ENCODE measurements at places on chromosomes 4 and X. TPM values are rescaled to one million over a fixed set of nuclear protein-coding genes. Genes with fewer than 3 reads are reported as not detected.

- DNase-seq: no peak
Observed at GRCh38 chr4:96131186-96131585, 291.3 kb downstream of the PDHA2 start.

DNA sequence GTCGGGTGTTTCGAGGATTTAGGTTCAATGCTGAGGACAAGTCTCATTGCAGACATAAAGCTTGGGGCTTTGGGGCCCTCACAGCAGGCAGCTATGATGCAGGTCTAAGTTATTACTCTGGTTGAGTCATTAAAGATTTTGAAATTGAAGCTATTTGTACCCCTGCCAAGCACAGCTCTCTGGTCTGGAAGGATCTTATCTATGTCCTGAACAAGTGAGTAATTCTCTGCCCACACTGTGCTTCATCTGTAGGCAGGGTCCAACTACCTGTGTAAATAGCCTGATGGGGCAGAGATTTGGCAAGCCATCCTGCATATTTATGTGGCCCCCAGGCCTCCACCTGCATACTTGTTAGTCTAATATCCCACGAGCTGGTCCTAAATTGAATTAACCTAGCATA is 41.4 kb upstream of the MAGEA4 start:
- no peak for DNase-seq

GRCh38 chr4:103207673-103208072 is 9.5 kb upstream of the CENPE start:
- DNase-seq: no peak

The FOXP3 gene
- polyA plus RNA-seq: 0.32 TPM
